T-helper 1 cell (primary cell): ENCODE measurements at places on chromosomes 1 and 21.
A peak's percentile ranks its signal among the peaks of the same experiment; 100 is the strongest.

DNA sequence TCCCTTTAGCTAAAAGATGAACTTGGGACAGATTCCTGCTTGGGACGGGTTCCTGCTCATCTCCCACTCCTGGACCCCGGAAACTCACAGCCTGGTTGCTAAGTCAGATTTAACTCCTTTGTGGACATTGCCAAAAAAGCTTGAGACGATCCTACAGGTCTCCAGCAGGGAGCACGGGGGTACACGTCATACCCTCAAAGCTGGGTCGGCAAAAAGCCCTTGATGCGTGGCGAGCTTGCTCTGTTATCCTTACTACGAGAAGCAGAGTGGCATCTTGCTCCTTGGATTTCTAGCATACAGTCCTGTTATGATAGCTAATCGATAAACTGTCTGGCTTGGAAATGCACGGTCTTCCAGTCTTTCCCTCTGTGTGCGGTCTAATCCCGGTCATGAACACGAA is 60.8 kb upstream of the KRTAP19-8 start:
- no peak for DNase-seq

- no peak for DNase-seq
These were observed 10.1 kb downstream of the CCDC27 start for GRCh38 chr1:3762151-3762872.

- no peak for DNase-seq
These were observed 107.0 kb downstream of the RHOU start for GRCh38 chr1:228842094-228842775.

DNA sequence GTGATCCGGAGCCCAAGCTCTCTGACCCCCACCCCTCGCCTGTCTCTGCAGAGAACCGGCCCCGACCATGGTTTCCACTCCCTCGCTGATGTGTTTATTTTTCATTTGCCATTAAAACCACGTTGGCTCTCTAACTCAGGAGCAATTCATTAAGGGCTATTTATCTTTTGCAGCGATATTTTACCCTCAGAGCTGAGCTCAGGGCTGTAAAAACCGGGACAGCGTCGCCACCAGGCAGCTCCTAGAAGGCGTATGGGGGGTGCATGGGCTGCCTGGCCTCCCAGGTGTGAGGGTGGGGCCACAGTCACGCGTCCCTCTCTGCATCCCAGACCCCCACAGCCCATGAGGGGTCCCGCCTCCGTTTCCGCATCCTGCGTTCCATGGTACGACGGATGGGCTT is 71.4 kb downstream of the PRDM16 start:
- no peak for DNase-seq

GRCh38 chr1:53409695-53410094 is 49.5 kb upstream of the DMRTB1 start:
- DNase-seq, result no peak

DNA sequence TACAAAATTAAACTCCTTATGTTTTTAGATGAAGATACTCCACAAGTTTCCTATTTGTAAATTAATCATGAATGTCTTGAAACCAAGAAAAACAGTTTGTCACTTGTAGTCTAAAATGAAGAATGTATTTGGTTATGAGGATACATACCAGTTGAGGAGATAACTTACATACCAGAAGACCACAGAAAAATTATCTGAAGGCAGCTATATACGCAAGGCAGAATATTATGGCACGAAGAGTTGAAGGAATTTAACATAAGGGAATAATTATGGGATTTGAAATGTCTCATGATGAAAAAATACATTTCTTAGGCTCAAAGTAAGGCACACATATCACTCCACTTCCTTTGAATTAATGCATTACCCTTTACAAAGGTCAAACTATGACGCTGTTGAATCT is 73.3 kb downstream of the IFI44 start:
- no peak for DNase-seq

- DNase-seq, result no peak
These were observed 325.6 kb downstream of the TTLL7 start for GRCh38 chr1:83673312-83673711.

DNA sequence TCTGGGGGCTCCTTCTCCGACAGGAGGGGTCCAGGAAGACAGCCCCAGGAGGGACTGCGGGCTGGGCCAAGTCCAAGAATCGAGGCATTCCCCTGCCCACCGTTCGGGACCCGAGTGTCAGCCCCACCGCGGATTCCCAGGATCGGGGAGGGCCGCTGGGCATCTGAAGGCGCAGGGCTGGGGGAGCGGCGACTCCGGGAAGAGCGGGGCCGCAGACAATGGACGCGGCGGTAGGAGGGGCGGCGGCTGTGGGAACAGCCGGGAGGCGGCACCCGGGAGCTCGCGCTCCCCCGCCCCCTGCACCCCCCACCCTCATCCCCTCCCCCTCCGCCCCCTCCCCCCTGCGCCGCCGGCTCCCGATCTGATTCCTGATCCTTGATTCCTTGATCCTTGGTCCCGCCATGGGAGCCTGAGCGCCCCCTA is at the start of gene VANGL2:
Gene VANGL2, plus strand, starts transcription at position 342 of the 423 bp plus-strand sequence. CDS start 15,274 bp downstream, outside the sequence.
- DNase-seq, result no peak

DNA sequence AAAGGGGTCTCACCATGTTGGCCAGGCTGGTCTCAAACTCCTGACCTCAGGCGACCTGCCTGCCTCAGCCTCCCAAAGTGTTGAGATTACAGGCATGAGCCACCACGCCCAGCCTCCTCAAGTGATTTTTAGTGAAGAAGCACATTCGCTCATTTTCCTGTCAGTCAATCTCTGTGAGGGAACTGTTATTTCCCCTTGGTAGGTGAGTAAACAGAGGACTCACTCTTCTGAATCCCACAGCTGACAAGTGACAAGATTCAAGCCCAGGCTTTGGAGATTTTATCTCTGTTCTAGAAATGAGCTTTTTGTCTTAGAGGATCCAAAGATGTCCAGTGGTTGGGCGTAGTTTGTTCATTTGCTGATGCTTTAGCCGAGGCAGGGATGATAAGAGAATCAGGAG is 43.9 kb upstream of the TACSTD2 start:
- no peak for DNase-seq

- no peak for DNase-seq
These were observed 6.6 kb downstream of the CLIC4 start for GRCh38 chr1:24751833-24752232.

GRCh38 chr1:85502625-85503083 is 37.7 kb upstream of the DDAH1 start:
- DNase-seq, result no peak

DNA sequence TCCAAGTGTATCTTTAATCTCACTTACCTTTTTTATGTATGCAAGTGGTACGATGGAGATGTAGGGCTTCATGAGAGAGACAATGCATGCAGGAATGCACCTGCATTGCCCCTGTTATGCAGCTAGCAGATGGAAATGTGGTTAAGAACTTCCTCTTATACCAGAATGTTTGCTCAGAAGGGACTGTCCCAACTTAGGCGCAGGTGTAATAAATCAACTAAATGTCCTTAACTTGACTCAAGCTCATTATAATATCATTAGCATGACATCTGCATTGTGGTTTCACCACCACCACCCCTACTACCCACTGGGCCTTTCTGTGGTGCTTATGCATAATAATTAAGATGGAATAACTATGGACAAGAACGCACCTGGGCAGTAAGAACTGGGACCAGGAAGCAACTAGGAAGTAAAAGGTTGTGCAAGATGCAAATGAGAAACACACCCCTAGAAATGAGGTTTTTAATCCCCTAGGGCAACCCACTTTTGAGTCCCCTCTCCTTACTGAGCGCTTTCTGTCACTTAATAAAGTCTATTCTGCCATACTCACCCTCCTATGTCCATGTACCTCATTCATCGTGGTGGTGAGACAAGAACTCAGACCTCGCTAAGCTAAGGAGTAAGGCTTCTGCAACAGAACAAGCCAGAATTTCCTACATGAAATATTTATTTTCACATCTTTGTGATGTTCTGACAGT is 1103.3 kb upstream of the B3GALT2 start:
- peak; percentile 32 for DNase-seq

GRCh38 chr1:4733446-4734177 is 79.2 kb downstream of the AJAP1 start:
- DNase-seq, result no peak

GRCh38 chr1:59879574-59879973 is 47.0 kb downstream of the CYP2J2 start:
- peak; percentile 19 for DNase-seq

DNA sequence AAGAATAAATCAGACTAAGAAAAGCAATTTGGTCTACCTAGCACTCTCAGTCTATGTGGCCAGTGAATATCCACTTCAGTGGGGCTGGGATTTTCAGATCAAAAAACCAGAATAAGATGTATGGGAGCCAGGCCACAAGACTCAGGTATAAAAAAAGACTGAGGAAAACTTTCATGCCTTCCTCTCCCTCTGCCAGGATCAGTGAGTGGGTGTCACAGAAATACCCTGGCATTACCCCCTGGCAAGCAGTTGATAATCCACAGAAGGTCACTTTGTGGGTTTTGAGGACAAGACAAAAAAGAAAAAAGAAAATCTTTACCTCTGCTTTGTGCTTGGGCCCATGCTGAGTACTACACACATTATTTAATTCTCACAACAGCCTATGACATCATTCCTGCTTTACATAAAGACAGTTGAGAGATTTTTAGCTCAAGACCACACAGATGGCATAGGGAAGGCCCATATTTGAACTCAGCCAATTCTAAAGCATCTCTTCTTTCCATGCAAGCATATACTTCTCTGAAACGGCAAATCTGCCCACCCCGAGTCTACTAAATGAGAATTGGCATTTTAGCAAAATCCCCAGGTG is 57.6 kb downstream of the DESI2 start:
- no peak for DNase-seq

- peak; percentile 37 for DNase-seq
These were observed 96.8 kb downstream of the INTS7 start for GRCh38 chr1:211938561-211938997.

DNA sequence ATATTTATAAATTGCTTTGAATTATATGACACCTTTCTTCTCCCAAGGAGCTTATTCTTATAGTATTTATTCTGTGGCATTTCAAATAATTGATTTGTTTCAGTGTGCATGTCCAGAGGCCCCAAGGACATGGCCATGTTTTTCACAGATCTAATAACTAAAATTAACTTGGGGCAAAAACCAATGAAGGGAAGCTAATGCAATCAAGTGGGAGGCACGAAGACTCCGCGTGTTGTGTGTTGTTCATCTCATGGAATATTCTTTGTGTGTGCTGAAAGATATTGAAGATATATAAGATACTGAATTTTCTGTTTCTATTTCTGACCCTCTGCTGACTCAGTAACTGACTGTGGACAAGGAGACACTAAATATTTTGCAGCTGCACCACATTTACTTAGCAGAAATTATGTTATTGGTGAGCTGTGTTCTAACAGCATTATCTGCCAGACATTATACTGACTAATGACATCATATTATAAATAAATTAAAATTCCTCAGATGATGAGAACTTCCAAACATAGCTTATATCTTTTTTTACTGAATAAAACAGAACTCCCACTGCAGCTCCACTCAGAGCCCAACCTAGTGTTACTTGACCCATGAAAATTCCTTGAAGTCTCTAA is 519.3 kb upstream of the CXADR start:
- DNase-seq, result no peak

GRCh38 chr1:88731475-88732269 is 47.6 kb downstream of the PKN2 start:
- DNase-seq, result no peak

DNA sequence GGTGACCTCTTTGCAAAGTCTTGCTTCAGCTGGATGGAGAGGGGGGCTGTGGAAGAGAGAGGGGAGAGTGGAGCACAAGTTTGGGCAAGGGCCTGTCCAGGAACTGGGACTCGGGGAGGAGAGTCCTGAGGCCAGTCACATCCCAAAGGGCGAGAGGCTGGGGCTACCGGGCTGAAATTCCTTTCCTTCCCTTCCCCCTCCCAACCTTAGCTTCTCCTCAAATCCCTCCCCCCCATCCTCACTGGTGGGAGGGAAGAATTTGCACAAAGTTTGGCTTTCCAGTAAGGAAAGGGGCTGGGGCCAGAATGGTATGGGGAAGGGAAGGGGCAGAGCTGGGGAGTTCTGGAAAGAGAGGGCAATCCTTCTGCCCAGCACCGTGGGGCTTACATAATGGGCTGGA is 854 bp downstream of the CNTN2 start:
- no peak for DNase-seq

GRCh38 chr1:241715435-241715834 is 63.4 kb downstream of the WDR64 start:
- DNase-seq, result no peak

GRCh38 chr1:14296795-14297194 is 301.7 kb upstream of the KAZN start:
- no peak for DNase-seq

DNA sequence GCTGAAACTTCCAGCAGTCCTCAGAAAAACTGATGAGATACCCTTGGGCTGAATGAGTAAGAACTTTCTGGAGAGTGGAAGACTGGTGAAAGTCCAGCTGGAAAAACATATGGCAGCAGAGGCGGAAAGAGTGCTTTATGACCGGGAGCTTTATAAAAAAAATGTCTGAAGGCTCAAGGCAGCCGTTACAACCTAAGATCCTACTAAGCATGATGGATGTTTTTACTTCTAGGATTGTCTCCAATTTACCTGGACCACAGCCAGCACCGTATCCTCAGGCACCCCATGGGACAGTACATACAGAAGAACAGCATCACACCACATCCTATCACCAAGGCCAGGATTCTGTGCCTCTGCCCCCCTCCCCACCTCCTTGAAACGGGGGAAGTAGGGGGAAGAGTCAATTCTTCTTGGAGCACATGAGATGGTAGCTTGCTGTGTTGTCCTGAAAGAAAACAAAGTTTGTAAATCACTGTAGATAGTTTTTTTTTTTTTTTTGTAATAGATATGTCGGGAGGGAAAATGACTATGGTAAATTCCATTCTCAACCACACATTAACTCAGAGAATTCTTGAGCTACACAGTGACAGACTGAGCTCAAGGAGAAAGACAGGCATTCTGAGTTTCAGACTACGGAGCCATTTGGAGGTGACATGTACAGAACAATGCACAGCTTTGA is 11.8 kb upstream of the IRF2BP2 start:
- no peak for DNase-seq

DNA sequence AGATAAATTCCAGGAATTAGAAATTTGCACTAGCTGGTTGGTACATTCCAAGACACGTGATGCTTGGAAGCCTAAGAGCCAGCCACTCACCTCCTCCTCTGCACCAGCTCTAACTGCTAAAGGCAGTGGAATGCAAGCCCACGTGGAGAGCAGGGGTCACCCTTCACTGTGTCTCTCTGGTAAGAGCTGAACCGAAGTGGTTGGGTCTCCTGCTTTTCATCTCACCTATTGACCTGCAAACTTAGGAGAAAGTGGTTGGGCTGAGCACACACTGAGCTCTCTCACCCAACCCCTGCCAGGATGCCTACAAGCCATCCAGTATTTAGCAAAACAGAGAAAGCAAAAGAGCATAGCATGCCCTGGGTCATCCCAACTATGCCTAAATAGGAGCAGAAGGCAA is 19.3 kb downstream of the HAO2 start:
- DNase-seq, result no peak
